ENCODE measurements at places on chromosomes 7 and 10. TPM values are rescaled to one million over a fixed set of nuclear protein-coding genes. Genes with fewer than 3 reads are reported as not detected.

The GPR146 gene
- 0.27 TPM for total RNA-seq

The ADAM12 gene
- 3.1 TPM for total RNA-seq

The MYL7 gene
- not detected for total RNA-seq

The HKDC1 gene
- 0.68 TPM for total RNA-seq

The ATOH7 gene
- total RNA-seq: not detected

The TBX20 gene
- not detected for total RNA-seq

The CFAP58 gene
- total RNA-seq: 1.1 TPM

The NEBL gene
- 30.6 TPM for total RNA-seq

The ELN gene
- total RNA-seq: not detected

The CCL24 gene
- not detected for total RNA-seq

The PRR15 gene
- 8.0 TPM for total RNA-seq

The PPP1R9A gene
- total RNA-seq: 6.3 TPM

All from MCF 10A (cell line).